H1 (cell line): ENCODE measurements at places on chromosomes 5 and 9. TPM values are rescaled to one million over a fixed set of nuclear protein-coding genes. Genes with fewer than 3 reads are reported as not detected.

DNA sequence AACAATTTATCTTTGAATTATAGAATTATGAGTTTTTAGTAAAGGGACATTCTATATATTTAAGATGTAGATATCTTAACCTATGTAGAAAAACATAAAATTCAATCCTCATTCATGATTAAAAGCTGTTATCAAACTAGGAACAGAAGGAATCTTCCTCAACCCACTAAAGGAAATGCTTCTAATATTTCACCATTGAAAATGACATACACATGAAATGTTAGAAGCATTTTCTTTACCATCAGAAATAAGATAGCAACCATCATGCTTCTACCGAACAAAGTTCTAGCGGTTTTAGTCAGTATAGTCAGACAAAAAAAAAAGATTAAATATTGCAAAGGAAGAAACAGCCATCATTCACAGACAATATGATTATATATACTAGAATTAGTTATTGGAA is 32.2 kb downstream of the SHOC1 start:
- DNase-seq: no peak

HRH2 gene
- total RNA-seq: 8.1 and 9.3 TPM in 2 replicates

DNA sequence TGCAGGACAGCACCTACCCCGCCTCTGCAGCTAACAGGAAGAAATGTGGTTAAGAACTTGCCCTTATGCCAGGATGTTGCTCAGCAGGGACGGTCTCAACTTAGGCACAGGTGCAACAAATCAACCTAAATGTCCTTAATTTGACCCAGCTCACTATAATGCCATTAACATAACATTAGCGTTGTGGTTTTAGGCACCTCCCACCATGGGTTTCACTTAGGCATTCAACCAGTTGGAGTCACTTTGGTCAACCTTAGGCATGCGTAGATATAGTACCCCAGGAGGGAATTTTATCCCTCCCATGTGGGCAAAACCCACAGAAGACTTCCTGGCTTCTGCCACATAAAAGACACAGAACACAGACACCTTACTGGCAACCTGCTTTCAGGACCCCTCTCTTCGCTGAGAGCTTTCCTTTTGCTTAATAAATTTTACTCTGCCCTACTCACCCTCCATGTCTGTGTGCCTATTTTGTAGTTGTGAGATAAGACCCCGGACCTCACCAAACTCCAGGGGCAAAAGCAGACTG is 8.7 kb upstream of the ERAP1 start:
- DNase-seq: no peak

FAM221B gene
- not detected in 2 replicates for total RNA-seq

DNA sequence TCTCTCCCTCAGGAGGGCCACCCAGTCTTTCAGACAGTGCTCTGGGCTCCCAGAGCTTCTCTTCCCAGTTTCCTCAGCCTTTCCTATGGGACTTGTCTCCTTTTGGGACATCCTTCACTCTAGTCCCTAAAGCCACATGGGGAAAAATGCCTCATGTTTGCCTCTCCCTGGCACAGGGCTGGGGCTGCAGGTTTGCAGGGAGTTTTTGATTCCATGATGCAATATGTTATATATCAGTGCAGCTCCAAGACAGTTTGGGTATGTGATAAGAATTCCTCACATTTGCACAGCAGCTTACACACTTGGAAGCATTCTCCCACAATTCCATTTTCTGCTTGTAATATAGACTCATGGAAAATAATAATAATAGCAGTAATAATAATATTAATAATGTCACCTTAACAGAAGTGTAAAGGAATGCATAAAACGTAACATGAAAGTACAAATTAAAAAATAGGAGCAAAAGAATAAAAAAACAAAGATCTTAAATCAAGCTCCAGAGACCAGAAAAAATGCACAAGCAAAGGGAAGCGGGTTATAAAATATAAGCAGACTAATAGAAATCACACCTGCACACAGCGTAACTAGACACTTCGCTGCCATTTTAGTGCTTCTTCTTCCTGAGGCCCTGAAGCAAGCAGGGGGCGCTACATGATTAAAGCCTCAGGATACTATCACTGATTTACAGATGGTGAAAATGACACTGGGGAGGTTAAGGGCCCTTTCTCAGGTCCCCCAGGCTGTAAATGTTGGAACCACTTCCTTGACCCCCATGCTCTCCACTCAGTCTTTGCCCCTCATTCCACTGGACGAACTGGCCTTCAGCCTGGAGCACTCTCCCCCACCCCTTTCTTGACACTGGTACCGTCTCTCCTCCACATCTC is 70.0 kb upstream of the IL17B start:
- DNase-seq: no peak

NRG2 gene
- 0.21 and 0.54 TPM in 2 replicates for total RNA-seq

EPB41L4A gene
- total RNA-seq: 4.6 and 6.1 TPM in 2 replicates

- DNase-seq: no peak
Observed at GRCh38 chr5:151570512-151571269, 20.4 kb downstream of the FAT2 start.

FCN2 gene
- not detected in 2 replicates for total RNA-seq

- no peak for DNase-seq
Observed at GRCh38 chr9:93119953-93120845, 13.9 kb downstream of the NINJ1 start.

- no peak for DNase-seq
Observed at GRCh38 chr5:132776131-132776937, 705 bp downstream of the SEPTIN8 start.

- DNase-seq: no peak
Observed at GRCh38 chr5:125267636-125268248, 521.3 kb upstream of the ZNF608 start.

FCHO2 gene
- 13.8 and 15.7 TPM in 2 replicates for total RNA-seq
